Stimulated activated CD4-positive, alpha-beta T cell treated with anti-CD3 and anti-CD28 coated beads, Interleukin-12 subunit alpha, Interleukin-12 subunit beta, amount 100 ng/mL, for 48 hours (primary cell): ENCODE measurements at places on chromosomes 16 and 17.

DNA sequence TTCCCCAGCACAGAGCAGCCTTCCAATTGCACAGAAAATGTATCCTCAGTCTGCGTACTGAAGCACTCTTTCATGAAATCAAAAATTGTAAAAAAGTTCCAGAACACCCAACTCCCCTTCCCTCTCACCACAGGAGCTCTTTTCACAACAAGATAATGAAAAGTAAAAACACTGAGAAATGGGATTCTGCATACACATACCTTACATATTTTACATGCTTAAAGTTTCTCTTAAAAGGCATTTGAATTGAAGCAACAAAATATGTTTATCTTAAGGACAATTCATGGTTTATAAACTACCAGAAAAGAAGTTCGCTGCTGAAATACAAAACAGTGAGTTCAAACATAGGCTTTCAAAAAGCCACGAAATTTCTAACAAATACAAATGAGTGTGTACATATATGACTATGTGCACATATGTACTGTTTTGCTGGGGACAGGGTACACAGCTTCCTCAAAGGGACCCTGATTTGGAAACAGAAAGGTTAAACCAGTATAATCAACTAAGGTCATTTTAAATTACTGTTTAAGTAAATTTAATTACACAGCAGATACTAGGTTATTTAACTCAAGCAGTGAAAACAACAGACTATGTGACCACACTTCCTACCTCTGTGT lies 33.8 kb downstream of the COG1 start:
- no peak for DNase-seq

DNA sequence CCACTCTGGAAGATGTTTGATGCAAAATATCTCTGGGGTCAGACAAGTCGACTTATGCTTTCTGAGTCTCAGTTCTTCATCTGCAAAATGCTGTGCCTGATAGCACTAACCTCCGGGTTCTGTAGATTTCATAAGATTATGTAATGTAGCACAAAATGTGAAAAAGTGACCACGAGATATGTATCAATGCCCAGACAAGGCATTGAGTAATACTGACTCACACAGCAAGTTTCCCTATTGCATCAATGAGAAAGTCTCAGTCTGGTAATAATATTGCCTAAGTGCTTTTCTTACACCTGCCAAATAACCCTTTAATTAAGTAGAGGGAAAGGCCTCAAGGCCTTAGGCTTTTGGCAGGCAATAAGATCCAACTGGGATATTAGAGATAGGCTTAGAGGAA lies 41.4 kb upstream of the MMP2 start:
- DNase-seq = no peak

GRCh38 chr17:4948931-4949320 lies 596 bp upstream of the PFN1 start:
- DNase-seq = peak; percentile 76

DNA sequence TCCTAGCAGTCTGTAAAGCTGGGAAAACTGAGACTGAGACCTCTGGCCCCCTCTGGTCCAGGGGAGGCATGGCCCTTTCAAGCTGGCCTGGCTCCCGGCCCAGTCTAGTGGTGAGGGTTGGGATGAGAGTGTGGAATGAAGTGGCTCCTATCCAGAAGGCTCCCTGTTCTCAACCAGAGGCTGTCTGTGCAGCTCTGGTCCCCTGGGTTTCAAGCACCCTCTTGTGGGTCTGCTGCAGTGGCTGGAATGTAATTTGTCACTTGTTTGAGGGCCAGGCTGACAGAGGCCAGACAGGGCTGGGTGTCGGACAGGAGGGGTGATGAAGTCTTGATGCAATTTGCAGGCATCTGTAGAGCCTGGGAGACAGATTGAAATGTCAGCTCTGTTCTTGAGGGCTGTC lies 22.1 kb upstream of the PHF12 start:
- no peak for DNase-seq

DNA sequence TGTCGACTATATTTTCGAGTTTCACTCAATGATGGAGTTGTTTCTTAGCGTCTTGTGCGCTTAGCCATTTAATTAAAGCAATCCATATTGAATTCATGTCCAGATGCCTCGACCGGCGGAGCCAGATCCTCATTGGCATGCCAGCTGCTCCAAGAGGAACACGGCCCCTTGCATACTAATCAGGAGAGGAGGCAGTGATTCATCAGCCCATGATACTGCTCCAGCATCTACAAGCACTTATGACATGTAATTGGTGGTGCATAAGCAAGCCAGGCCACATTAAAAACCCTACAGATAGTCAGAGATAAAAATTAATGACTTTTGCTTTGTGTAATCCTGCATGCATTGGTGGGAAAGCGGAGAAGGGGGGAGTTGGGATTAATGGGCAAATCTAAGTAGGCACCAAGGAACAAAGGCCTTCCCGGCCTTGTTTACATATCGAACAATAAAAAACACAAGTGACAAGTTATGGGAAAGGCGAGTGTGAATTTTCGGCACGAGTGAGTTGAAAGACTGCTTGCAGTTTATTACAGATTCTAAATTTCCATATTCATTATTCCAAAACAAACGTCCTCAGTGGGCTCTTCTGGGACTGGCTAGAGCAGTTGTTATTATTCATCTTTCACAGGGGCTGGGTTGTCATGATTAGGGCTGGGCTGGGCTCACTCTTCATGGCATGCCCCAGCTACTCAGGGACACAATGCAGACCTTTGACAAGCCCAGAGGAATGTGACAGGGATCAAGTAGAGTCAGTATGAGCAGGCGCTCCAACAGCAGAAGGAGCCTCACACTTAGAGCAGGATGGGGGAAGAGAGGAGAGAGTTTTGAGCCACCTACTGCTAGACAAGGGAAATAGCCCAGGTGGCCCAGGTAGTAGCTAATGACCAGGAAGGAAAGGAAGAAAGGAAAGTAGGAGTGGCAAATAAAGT lies 281.7 kb upstream of the ZFHX3 start:
- no peak for DNase-seq

DNA sequence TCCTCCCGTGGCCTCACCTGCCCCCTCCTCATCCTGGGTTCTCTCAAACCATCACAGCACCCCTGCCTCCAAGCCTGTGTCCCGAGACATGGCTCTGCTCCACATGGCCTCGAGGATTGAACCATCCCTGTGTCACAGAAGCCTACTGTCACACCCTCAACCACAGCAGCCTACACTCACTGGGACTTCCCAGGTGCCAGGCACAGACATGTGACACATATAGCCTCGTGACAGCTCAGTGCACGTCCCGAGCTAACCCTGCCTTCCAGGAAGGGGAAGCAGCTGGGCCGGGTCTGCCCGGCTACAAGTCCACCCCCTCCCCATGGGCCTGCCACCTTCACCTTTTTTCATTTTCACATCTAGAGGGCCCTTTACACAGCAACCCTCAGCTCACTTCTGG lies 238.3 kb downstream of the CPPED1 start:
- DNase-seq = no peak

GRCh38 chr16:68236137-68236825 lies 354 bp upstream of the ESRP2 start:
- DNase-seq = no peak

GRCh38 chr16:72665701-72666100 lies 382.2 kb downstream of the ZFHX3 start:
- DNase-seq = no peak

- DNase-seq = no peak
Measured at GRCh38 chr17:79991924-79992648, 43.6 kb downstream of the TBC1D16 start.

GRCh38 chr17:10247810-10248209 lies 49.4 kb upstream of the GAS7 start:
- DNase-seq = no peak

- DNase-seq = no peak
Measured at GRCh38 chr17:80443916-80444643, 29.1 kb downstream of the ENDOV start.

DNA sequence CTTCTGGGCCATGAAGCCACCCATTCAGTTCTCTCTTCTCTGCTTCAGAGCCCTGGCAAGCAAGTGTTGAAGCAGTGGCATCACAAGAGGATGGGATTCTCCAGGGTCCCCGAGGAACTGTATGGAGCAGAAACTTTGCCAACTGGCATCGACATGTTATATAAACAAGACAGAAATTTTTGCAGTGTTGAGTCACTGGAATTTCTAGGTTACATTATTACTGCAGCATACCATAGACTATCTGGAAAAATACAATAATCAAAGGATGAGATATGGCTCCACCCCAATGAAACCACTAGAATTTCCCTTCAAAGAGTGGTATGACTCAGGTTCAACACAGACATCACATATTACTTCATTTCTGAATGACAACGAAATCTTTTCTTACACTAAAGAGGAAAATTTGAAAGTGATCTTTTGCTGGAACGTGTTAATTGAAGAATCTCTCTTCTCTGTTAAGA lies 343.0 kb upstream of the DYNLRB2 start:
- DNase-seq = no peak

DNA sequence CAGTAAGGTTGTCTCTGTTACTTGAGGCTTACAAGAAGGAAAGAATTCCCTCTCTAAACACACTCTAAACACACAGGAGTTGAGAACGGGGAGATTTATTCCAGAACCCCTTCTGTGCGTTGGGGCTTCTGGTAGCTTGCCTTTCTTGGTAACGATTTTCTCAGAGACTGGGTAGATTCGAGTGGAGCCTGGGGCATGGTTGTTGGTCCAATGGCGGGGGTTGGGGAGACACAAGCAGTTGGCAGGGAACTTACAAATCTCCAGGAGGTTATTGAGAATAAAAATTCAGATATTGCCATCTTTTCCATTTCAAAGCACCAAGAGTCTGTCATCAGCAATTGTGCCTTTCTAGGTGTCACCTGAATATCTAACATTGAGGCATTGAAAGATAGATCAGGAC lies 251.7 kb downstream of the CDH13 start:
- no peak for DNase-seq

DNA sequence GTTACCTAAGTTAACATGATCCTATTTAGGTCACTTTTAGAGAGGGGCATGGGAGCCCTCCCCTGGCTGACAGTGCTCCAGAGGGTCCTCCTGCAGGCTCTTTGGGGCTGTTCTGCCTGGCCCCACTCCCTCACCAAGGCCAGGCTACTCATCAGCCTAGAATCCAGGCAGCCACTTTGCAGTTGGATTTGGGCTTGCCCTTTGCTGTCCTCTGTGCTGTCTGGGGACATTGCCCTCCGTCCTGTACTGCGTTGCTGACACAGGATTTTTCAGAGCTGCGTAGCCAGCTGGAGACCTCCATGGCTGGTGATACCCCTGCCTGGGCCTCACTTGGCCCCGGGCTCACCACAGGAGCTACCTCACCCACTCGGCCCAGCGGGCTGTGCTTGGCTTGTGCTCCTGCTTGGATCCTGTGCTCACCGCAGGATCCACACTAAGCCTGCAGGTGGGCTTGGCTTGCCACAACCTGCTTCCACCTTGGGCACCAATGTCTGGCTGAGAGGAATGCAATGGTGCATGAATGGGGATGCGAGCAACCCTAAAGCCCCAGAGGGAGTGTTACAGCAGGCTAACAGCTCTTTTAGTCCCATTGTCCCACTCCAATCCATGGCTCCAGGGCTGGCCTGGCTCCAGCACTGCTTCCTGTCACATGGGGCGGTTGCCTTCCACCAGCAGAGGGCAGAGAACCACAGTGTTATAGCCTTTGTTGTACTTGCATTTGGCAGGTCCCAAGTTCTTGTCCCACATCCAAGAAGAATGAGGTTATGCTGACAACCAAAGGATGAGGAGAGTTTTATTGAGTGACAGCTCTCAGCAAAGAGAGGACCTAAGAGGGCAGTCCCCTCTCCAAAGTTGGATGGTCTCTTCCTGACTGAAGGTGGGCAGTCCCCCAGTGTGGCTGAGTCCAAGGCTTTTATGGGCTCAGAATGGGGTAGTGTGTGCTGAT lies 21.5 kb downstream of the CCL4 start:
- no peak for DNase-seq

DNA sequence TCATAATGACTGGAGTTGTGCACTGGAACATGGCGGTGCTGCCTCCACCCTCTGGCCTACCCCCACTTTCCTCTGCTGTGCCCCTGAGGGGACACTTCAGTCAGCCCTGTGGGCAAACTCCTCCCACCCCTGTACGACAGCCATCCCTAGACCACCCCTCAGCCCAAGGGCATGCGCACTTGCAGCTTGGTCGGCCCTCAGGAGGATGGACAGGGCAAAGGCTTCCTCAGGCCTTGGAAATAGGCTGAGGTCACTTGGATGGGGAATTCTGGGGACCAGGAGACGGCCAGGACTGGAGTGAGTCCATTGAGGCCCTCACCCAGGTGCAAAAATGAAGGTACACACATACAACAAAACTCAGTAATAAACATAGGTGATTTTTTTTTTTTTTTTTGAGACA lies 41.0 kb downstream of the FZD2 start:
- no peak for DNase-seq

DNA sequence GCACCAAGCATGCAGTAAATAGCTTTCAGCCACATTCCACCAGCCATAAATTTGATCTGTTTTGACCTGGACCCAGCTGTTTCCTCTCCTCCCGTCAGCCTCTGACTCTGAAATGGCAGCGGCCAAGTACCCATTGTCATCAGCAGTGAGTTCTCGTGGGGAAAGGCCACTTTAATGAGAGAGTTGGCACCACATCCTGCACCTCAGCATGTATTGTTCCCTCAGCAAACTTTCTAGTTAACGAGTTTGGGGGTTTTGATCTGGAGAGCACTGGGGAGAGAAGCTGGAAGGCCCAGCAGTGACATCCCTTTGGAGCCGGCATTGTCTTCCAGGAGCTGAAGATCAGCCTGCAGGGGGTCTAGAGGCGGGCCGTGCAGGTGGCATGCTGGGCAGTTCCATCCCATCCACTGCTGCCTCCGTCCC lies 84.9 kb downstream of the RPA1 start:
- DNase-seq = no peak

- DNase-seq = no peak
Measured at GRCh38 chr17:13030056-13030455, 12.2 kb upstream of the ELAC2 start.

DNA sequence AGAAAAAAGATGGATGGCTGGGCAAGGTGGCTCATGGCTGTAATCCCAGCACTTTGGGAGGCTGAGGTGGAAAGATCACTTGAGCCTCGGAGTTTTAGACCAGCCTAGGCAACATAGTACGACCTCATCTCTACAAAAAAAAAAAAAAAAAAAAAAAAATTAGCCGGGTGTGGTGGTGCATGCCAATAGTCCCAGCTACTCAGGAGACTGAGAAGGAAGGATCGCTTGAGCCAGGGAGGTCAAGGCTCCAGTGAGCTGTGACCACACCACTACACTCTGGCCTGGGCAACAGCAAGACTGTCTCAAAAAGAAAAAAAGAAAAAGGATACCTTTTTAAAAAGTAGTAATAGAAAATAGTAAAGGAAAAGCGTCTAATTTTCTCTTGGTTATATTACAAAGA lies 20.7 kb downstream of the ZNF652 start:
- no peak for DNase-seq

- DNase-seq = peak; percentile 37
Measured at GRCh38 chr16:80924372-80924978, 82.2 kb downstream of the CMC2 start.

GRCh38 chr16:50836121-50836621 lies 94.3 kb downstream of the CYLD start:
- no peak for DNase-seq

DNA sequence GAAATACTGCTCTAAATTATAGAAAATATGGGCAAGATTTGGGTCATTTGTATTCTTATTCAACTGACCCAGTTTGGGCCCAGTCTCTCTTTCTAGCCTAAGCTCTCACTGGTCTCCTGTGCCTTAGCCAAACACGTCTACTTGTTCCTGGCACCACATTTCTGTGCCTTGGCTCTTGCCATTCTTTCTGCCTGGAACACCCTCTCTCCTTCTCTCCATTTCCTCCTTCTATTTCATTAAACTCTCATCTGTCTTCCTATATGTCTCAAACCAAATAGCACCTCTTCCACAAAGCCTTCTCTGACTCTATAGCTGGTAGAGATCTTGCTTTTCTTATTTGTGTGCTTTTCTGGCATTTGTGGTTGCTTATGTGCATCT lies 37.7 kb upstream of the NUFIP2 start:
- DNase-seq = no peak

GRCh38 chr17:73304971-73305812 lies 6.6 kb downstream of the CDC42EP4 start:
- DNase-seq = no peak
